IPS-NIHi11 (cell line): ENCODE measurements at places on chromosomes 1 and 21.

DNA sequence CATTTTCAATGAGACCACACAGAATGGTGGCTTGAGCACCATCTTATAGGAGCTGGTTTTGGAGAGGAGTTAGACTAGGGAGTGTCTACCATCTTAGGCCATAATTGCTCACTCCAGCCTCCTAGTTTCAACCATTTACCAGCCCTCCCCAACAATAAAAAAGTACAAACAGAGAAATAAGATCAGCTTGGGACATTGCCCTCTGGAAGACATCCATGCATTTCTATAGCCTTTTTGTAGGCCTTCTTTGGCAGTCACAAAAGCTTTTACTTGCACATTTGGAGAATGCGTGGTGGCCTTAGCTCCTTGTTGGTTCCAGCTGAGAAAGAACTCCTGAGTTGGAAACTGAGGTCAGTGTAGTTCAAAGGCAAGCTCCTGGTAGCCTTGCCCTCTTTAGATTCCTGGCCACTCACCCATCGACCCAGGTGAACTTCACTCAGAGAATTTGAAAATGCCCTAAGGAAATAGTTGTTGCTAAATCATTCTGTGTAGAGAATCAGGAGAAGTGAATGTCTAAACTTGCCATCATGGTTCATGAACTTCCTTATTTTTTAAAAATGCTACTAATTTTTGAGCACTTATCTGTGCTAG lies 301.7 kb upstream of the PROX1 start:
- no peak for DNase-seq

DNA sequence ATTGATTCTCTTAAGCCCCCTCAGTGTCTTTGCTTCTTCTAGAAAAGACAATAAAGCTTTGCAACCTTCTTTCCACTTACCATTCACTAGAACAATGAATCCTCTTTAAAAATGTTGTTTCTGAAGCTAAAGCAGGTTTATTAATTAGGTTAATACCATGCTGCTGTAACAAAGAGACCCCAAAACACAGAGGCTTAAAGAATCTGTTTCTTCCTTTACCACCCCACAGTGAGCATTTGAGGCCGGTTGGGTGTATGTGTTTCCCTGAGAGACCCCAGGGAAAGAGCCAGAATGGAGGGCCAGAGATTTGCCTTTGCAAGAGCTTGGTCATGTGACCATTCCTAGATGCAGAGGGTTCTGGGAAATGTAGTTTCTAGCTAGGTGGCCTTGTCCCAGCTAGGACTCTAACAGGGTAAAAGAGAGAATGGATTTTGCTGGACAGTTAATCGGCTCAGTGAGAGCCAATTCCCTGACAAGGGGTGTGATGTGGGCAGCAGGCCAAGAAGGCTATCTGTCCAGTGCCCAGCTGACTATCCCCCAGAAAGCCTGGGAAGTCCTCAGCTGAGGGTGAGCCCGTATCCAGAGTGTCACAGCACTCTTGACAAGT lies 191.8 kb upstream of the TMEM51 start:
- DNase-seq, result no peak

GRCh38 chr1:66695116-66695515 lies 57.1 kb upstream of the DYNLT5 start:
- peak; percentile 19 for DNase-seq

DNA sequence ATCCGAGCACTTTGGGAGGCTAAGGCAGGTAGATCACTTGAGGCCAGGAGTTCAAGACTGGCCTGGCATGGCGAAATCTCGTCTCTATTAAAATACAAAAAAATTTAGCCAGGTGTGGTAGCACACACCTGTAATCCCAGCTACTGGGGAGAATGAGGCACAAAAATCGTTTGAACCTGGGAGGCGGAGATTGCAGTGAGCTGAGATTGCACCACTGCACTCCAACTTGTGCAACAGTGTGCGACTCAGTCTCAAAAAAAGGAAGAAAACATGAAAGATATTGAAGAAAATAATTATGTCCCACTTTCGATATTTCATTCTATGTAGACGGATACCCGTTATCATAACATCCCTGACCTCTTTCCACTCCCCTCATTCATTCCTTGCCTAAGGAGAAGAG lies 19.2 kb downstream of the TUT4 start:
- no peak for DNase-seq

- DNase-seq, result no peak
Observed at GRCh38 chr1:229769006-229769405, 143.0 kb downstream of the URB2 start.

GRCh38 chr1:175536369-175536768 lies 207.0 kb downstream of the TNR start:
- no peak for DNase-seq

DNA sequence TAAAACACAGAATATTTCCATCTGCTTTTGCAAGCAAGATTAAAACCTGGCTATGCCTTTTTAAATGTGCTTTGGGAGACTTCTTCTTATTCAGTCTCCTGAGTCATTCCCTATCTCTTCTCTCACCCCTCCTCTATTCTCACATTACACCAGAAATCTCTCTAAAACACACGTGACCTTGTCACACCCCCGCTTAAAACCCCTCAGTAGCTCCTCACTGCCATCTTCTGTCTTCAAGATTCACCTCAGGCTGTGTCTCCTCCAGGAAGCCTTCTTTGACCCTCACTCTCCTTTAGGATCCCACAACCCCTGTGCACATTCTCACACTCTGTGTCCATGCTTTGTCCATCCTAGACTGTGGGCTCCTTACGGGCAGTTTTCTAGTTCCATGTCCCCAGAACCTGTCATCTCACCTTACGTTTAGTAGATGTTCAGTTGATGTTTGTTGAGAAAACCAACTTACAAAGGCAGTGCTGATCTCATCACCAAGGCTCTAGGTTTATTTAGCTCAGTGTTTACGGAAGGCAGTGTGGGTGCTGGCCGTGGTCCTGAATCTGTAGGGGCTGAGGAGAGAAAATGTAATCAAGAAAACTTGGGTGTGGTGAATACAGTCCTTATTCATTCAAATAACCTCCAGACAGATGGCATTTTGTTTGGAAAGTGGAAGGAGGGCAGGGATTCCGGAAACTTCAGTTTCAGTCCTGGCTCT lies 143.5 kb downstream of the DMRTA2 start:
- peak; percentile 55 for DNase-seq

DNA sequence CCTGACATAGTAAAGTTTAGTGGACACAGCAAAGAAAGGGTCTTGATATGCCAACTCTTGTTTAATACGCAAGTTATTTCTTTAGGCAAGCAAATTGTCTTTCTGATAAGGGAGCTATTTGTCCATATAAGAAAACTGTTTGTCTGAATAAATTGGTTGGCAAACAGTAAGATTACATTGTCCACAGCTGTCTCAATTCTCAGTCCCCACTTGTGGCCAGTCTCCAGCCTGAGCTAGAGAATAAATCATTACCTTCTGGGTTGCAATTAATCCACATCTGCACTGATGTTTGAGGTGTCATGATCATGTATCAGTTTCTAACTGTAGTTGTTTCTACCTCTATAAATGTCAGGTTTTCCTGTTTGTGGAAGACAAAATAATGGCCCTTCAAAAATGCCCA lies 60.0 kb upstream of the TNR start:
- DNase-seq, result no peak

- no peak for DNase-seq
Observed at GRCh38 chr1:24418898-24419628, 3.5 kb downstream of the NIPAL3 start.

DNA sequence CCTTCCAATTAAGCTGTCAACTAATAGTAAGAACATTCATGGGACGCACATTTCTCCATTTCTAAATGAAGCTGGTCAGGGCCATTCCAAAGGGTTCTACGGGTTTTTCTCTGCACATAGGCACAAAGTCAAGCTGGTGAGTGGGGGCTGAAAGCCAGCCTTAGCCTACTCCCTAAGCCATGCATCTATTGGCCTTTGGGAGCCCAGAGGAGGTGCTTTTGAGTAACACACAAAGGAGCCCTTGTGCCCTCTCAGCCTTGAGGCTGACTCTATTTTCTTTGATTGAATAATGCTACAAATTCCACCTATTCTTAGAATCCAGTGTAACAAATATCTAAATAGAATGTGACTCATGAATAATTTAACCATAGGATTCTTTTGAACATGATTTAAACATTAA lies 73.6 kb downstream of the RGS13 start:
- peak; percentile 50 for DNase-seq

DNA sequence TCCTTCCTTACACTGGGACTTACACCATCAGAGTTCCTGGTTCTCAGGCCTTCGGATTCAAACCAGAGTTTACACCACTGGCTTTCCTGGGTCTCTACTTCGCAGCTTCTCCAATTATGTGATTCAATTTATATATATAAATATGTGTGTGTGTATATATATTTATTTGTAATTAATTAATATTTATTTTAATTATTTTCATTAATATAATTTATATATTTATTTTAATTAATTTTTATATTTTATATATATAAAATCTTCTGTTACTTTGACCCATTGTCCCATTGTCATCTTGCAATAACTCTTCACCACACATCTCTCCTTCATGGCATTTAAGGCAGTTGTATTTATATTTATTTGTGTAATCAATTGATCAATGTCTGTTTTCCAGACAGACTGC lies 28.4 kb upstream of the ST6GALNAC3 start:
- DNase-seq, result no peak

- DNase-seq, result no peak
Observed at GRCh38 chr1:43853161-43853921, 80.3 kb upstream of the ARTN start.

DNA sequence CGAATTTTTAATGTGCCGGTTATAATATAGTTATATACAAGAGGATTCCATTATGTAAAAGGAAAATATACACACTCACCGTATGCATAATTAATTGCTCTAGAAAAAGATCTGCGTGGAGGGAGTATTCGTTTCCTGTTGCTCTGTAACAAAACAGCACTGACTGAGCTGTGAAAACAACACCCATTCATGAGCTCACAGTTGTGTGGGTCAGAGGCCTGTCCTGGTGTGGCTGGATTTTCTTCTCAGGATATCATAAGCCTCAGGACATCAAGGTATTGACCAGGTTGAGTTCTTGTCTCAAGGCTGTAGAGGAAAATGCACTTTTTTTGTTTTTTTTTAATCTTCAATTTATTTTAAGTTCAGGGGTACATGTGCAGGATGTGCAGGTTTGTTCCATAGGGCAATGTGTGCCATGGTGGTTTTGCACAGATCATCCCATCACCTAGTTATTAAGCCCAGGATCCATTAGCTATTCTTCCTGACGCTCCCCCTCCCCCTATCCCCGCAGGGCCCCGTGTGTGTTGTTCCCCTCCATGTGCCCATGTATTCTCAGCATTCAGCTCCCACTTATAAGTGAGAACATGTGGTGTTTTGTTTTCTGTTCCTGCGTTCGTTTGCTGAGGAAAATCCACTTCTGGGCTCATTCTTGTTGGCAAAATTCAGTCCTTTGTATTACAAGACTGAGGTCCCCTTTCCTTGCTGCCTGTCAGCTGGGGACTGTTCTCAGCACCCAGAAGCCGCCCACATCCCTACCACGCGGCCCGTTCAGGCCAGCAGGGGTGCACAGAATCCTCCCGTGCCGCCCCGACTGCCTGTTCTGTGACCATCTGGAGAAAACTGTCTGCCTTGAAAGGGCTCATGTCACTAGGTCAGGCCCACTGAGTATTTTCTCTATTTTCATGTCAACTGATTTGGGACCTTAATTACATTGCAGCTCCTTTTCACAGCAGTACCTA lies 87.4 kb upstream of the ERRFI1 start:
- DNase-seq, result no peak
